ENCODE measurements at places on chromosomes 5 and 9. TPM values are rescaled to one million over a fixed set of nuclear protein-coding genes. Genes with fewer than 3 reads are reported as not detected.

Gene PCDHA9
- total RNA-seq = 0.37 TPM

Gene IL5
- not detected for total RNA-seq

Gene PRR7
- 3.0 TPM for total RNA-seq

GRCh38 chr5:3051400-3051799, 299.9 kb upstream of the IRX2 start:
- DNase-seq = no peak

- no peak for DNase-seq
Observed at GRCh38 chr9:107269681-107270080, 13.4 kb upstream of the RAD23B start.

DNA sequence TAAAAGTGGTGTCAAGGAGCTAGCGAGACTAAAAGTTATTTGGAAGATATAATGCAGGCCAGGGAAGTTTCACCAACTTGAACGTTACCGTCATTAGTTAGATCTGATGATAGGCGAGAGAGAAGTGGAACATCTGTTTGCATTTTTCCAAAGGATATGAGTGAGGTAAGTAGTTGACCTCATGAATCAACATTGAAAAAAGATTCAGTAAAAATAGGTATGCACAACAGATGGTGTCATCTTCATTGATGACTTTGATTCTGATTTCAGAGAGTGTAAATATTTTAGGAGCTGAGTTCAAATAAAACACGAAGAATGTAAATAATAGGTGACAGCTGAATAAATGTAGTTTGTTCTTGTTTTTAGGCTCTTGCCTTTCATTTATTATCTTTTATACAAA, 998.9 kb upstream of the CDH6 start:
- no peak for DNase-seq

DNA sequence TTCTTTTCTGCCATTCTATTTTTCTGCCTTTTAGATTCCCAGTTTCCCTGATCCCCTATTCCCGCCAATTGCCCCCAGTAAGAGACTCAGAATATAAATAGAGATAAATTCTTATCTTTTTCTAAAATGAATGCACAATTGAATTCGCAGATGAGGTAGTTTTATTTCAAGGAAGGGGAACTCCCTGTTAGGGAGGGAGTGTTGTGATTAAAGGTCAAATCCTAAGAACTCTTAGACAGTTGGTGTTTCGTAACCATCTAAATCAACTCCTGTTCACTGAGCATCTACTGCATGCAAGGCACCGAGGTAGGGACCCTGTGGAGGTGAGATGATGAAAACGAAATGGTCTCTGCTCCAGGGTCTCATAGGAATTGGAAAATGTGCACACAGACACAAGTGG, 7.7 kb upstream of the MAP3K1 start:
- no peak for DNase-seq

- DNase-seq = no peak
Observed at GRCh38 chr5:56896763-56897162, 12.6 kb upstream of the SETD9 start.

GRCh38 chr5:173451031-173451430, 122.8 kb upstream of the STC2 start:
- peak; percentile 45 for DNase-seq
